Kidney (tissue), 22 donors: ENCODE measurements at places on chromosomes 6 and 20. TPM values are rescaled to one million over a fixed set of nuclear protein-coding genes. Genes with fewer than 3 reads are reported as not detected.

The MMP24 gene
- total RNA-seq: 12.4 TPM

The NMBR gene
- not detected for total RNA-seq

The DSP gene
- 96.2 TPM for total RNA-seq

The RNASET2 gene
- 69.0 TPM for total RNA-seq

The PPP1R16B gene
- total RNA-seq: 29.4 TPM

The RALGAPB gene
- 43.3 TPM for total RNA-seq

The SRMS gene
- total RNA-seq: 0.38 TPM

GRCh38 chr6:103367212-103367611, 1492.5 kb downstream of the HACE1 start:
- no peak for DNase-seq

DNA sequence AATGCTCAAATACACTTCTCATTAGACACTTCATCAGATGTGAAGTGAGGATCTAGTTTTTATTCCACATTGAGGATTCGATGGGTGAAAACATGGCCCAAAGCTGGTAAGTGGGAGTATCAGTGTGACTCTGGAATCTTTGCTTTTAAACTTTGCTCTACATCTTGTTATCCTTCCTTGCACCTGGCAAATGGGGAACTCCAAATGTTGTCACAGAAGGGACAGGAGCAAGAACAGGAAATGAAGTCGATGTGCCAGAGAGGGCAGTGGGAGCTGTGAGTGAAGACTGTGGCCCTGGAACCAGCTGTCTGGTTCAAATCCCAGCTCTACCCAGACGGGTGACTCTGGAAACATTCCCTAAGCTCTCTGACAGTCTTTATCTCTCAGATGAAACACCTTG, 86.7 kb upstream of the AGPAT4 start:
- DNase-seq: no peak

DNA sequence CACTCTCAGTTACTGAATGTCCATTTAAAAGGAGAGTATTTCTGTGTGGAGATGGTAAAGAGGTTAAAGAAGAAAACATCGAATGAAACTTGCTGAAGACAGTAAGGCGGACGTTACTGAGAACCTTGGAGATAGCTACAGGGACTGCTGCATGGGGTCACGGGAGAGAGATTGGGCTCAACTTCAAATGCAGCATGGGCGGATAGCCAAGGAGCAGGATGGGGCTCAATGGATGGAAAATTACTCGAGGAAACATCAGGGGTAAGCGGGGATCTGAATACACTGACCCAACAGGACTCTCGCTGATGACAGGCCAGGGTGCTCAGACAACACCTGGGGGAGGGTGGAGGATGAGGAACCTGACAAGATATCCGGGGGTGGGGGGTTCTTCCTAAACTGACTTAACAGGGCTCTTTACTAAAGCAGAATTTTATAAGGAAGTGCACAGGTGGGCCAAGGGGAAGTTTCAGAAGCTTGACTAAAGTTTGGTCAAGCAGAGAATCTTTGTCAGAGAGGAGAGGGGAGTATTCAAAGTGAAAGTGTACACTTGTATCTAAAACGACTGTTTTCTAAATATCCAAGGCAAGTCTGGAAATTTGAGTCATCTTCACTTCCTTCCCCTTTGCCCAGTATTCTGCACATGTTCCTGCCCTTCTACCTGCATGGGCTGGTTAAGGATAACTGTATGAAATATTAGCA, 22.8 kb downstream of the ECT2L start:
- no peak for DNase-seq

GRCh38 chr20:37630993-37631392, 62.8 kb upstream of the CTNNBL1 start:
- DNase-seq: no peak

DNA sequence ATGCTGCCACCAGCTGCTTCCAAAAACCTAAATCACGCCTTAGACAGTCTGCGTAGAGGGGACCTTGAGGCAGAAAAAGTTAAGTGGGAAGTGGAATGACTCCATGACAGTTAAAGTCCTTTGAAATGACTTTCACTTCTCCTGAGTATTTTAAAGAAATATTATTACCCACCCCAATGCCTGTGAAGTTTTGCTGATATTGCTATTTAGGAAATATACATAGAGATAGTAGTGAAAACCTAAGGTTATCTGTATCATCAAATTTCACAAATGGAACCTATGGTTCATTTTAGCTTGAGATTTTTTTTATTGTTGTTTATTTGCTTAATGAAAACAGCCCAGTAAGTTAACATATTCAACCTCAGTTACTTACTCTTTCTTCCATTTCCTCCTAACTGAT, 182.1 kb upstream of the FBXL4 start:
- no peak for DNase-seq

DNA sequence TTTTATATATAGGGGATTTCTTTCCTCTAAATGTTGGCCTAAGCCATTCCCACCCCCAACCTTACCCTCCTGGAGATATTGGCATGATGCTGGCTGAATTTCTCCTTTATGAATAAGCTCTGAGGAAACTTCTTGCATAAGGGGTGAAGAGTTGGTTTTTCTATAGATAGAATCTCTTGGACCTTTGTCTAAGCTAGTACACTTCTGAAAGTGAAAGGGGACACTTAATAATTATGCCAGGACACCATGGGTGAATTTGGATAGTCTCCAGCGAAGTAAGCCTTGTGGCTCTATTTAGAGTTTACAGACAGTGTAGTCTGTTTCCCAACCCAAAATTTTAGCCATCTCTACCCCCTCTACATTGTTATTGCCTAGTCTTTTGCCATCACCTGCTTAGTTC, 27.1 kb upstream of the FABP7 start:
- DNase-seq: no peak

- DNase-seq: no peak
Observed at GRCh38 chr6:20755631-20756030, 221.4 kb downstream of the CDKAL1 start.

DNA sequence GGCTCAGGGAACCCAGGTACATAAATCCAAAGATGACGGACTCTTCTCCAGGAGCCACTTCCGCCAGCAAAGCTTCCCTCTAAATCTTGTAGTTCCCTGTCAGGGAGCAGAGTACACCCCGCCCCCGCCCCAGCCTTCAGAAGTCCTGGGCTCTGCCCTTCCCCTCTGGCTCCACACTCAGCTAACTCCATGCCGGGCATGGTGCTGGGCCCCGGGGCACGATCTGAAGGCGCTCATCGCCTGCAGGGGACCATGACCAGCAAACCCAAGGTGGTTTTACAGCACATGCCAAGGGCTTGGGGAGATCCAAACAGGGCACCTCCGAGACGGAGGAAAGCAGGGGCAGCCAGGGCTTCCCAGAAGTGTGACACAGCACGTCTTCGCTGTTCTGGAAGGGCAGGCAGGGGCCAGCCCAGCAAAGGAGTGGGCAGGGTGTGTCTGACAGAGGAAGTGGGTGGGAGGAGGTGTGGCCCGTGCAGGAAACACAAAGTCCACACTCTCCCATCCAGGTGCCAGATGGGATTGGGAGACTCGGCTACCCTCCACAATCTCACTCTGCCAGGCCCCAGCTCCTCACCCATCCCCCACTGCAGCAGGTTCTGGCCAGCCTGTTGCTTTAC, 41.6 kb upstream of the SLC22A2 start:
- peak; percentile 86 for DNase-seq

GRCh38 chr6:112349636-112349934, 2.5 kb downstream of the RFPL4B start:
- DNase-seq: no peak

DNA sequence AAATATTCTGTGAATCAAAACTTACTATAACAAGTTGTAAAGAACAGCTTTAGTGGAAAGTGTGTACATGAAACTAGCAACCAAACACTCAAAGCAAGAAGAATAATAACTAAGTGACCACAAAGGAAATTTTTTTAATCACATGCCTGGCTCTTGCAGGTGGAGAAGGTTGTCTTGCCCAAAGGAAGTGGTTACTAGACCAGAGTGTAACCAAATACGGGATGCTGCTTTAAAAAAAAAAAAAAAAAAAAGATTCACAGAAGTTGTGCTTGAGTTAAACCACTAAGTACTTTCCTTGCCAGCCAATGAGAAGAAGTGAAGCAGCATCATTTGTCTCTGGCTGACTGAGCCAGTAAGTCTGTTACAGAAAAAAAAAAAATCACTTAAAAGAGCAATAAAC, 19.1 kb upstream of the HLA-DQB1 start:
- no peak for DNase-seq

- DNase-seq: no peak
Observed at GRCh38 chr6:108526739-108527174, 34.0 kb upstream of the FOXO3 start.

DNA sequence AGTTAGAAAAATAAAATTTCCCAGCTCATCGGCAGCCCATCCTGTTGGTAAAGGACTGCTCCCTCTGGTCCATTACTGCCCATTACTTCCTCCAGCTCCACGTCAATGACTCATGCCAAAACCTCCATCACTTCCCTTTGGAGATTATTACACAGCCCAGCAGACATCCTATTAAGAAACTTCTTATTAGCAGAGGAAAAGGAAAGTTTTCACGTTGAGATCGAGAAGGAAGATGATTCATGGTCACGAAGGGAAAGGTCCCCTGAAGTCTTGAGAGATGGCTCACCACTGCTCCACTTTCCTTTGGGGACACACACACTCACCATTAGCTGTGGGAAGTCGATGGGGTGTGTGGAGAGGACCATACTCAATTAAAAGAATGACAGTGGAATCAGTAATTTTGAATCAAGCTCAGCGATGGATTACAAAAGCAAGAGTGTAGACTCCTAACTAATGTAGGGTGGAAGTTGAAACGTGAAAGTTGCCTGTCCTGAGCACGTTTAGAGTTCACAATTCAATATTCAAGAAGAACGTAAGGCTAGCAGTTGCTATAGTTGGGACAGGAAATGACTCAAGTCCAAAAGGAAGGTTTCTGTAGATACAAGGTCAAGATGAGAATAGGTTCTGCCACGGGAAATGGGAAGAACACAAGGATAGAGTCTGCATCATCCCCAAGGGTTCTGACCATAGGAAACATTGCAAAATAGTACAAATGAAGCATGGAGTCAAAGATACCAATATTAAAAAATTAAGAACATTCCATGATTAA, 21.6 kb downstream of the SASH1 start:
- DNase-seq: no peak
